ENCODE measurements at places on chromosomes 2 and 18.

- no peak for DNase-seq
Measured at GRCh38 chr2:133452583-133452982, 115.7 kb downstream of the NCKAP5 start.

DNA sequence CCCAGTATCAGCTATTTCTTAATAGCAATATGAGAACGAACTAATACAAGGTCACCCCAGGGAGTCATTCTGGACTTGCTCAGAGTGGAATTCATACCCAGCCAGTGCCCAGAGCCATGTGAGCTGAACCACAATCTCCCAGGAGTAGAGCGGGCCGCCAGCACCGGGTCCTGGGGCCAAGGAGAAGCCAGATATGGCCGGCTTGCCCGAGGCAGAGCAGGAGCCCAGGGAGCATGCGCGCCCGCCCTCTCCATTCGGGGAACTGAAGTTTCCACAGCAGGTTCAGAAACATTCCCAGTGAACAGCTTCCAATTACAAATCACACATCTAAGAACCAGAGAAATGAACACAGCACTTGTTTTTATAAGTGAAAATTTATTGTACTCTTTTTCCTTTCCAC, 37.5 kb downstream of the EIPR1 start:
- DNase-seq: no peak

DNA sequence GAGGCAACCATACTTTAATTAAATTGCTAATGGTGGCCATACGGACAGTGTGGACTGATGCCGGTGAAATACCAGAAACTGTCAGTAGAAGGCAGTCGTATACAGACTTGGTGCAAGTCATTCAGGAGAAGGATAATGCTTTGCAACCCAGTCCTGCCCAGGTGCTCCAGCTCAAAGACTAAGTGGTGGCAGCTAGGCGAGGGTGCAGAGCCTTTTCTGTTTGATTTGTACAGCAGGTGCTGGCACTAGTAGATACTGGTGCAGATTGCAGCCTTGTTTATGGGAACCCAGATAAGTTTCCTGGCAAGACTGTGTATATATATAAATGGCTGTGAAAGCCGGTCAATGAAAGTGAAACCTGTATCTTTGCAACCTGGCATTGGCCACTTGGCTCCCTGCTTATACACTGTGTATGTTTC, 208.3 kb upstream of the SYT4 start:
- no peak for DNase-seq

DNA sequence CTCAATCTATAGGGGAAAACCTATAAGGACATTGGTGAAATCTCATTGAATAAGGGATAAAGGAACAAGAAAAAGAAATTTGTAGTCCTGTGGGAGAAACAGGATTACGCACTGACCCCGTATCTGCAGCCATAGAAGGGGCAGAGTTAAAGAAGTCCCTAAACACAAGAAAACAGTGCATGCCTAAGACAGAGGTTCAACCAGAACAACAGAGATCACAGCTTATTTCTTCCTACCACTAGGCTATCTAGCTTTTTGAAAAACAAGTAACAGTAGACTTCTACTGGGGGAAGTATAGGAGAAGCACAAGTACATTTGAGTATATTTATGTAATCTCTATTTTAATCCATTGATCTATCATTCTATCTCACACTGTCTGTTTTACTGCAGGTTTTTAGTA, 485.2 kb upstream of the REG3G start:
- peak; percentile 5 for DNase-seq

- no peak for DNase-seq
Measured at GRCh38 chr2:50344509-50345106, 687.3 kb downstream of the NRXN1 start.

- no peak for DNase-seq
Measured at GRCh38 chr2:181128199-181128598, 147.8 kb downstream of the UBE2E3 start.

- no peak for DNase-seq
Measured at GRCh38 chr18:26717123-26717719, 148.3 kb downstream of the AQP4 start.

DNA sequence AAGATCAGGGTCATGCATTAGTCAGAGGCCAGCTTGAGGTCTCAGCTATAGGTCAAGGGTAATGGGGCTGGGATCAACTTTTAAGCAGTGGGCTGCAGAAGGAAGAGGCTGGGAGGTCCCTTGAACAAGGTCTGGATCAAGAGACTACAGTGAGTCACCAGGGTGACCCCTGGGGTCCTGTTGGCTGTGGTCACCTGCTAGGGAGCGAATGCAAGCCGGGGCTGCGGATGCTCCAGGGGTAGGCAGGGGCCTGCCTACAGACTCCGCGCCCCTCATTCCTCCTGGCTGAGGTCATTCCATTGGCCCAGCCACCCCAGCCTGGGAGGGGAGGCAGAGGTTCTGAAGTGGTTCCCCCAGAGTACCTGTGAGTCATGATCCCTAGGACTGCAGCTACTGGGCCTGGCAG, 110.4 kb downstream of the CYP26B1 start:
- DNase-seq: no peak

DNA sequence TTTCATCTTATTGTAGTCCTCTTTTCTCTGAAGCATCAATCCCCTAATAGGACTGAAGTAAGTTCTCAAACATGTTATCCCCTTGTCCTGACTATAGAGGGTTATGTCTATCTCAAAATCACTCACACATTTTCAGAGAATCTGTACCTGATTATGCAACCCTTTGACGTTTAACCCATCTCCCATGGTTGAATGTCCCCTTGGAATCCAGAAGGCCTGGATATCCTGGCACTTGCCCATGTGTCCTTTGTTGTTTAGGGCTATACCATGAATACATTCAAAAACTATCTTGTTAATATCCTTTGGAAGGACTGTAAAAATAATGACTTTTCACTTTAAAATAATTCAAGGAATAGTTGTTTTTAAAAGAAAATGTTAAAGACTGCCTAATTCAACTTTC, 66.3 kb upstream of the PSMD14 start:
- DNase-seq: no peak

DNA sequence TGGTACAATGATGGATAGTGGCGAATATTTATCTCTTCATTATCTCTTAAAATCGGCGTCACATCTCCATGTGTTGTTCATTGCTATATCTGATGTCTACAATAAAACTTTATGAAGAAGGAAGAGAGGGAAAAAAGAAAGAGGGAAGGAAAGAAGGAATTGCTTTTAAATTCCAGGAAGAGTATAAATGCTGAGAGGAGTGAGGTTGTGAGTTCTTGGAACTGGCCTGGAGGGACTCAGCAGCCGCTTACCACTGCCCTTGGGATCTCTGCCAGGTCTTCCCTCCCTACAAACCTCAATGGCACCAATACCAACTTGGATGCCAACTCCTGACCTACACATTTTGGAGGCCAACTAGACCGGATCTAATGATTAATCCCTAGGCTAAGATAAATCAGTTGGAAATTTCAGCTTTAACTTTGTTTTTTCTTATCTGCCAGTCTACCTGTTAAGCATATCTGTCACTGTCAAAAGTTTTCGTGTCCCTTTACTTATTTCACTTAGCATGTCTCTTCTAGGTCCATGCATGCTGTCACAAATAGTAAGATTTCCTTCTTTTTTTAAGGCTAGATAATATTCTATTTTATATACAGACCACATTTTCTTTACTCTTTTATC, 9.8 kb downstream of the SCN9A start:
- DNase-seq: no peak
